Mammary epithelial cell (primary cell): ENCODE measurements at places on chromosomes 2 and 18.

- no peak for DNase-seq
These were observed 2.2 kb downstream of the BUB1 start for GRCh38 chr2:110675679-110676078.

DNA sequence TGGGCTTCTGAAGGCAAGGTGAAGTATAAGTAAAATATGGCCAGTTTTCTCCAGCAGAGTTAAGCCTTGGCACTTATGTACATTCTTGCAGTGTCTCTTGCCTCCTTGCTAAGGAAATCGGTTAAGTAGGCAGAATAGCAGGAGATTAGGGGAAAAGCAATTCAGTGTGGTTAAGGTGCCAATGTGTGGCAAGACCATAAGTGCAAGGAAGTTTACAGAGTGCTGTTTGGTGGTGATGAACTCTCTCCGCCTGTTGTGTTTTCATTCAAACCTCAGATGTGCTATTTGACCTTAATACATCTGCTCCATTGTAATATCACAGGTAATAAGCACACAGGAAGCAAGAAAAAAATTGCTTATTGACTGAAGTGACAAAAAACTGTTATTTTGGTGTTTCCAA, 156.1 kb downstream of the MGAT5 start:
- no peak for DNase-seq

DNA sequence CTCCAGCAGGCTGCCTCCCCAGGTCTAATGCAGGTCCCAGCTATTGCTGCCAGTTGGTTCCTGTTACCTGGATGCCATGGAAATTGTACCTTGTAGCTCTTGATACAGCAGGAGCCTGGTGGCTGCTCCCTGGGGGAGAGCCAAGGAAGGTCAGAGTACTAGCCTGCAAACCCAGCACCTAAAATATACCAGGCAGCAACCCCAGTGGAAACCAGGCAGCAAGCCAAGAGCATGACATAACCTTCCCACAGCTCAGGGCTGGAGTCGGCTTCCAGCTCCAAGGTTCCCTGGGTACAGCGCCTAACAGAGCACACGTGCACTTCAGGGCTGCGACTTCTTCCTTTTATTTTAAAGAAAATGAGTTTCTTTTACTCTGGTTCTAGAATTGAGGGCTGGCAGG, 30.3 kb downstream of the TNP1 start:
- peak; percentile 21 for DNase-seq

DNA sequence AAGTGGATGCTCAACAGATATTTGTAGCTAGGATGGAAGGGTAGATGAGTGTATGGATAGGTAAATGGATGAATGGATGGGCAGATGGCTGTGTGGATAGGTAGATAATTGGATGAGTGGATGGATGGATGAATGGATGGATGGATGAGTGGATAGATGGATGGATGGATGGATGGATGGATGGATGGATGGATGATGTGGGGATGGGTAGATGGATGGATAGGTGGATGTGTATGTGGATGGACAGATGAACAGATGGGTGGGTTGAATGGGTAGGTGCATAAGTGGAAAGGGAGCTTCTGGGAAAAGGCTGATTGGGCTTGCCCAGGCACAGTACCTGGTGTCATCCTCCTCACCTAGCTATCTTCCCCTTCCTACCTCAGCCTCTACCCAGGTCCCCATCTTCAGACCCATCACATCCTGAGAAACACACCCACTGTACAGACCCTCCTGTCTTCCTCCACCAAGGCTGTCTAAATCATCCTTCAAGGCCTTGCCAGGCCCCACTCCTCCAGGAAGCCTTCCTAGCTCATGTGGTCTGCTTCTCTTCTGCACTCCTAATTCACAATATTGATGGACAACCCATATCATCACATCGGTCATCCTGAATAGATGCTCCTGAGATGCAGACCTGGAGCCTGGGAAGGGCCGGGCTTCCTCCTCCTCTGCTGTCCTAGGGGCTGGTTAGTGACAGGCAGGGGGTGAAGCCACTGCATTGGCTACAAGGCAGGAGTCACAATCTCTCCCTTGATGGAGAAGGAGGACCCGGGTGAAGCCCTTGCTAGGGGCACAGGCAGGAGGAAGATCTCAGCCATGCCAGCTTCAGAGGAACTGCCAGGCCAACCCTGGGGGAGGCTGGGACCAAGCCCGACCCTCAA, 49.4 kb downstream of the SMAD7 start:
- DNase-seq = no peak

- DNase-seq = no peak
These were observed 31.0 kb downstream of the RALB start for GRCh38 chr2:120283649-120284048.

DNA sequence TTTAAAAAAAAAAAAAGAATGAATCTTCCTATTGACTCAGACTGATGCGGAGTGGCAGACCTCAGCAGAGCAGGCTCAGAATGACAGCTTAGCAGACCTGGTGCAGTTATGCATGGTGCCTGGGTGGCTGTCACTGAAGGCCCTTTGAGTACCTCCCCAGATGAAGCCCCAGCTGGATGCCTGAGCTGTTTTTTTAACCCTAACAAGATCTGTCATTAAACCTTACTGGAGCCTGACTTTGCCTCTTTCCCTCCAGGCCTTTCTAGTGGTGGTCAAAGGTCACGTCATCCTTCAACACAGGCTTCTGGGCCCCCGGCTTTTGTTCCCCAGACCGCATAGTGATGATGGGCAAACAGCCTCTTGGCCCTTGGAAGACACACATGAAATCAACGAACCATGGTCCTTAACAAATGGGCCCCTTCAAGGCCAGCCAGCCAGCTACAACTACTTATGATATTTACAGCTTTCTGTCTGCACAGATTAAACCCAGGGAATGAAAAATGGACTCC, 138.3 kb upstream of the CYP1B1 start:
- DNase-seq = no peak

GRCh38 chr2:207674826-207675225, 36.6 kb upstream of the CCNYL1 start:
- DNase-seq = no peak

GRCh38 chr2:18119883-18120282, 241.4 kb downstream of the KCNS3 start:
- DNase-seq = no peak

GRCh38 chr2:11175293-11175795, 20.1 kb downstream of the SLC66A3 start:
- DNase-seq = peak; percentile 25
